Mesenchymal stem cell (in vitro differentiated cells and primary cell): ENCODE measurements at places on chromosomes 3 and 15.

DNA sequence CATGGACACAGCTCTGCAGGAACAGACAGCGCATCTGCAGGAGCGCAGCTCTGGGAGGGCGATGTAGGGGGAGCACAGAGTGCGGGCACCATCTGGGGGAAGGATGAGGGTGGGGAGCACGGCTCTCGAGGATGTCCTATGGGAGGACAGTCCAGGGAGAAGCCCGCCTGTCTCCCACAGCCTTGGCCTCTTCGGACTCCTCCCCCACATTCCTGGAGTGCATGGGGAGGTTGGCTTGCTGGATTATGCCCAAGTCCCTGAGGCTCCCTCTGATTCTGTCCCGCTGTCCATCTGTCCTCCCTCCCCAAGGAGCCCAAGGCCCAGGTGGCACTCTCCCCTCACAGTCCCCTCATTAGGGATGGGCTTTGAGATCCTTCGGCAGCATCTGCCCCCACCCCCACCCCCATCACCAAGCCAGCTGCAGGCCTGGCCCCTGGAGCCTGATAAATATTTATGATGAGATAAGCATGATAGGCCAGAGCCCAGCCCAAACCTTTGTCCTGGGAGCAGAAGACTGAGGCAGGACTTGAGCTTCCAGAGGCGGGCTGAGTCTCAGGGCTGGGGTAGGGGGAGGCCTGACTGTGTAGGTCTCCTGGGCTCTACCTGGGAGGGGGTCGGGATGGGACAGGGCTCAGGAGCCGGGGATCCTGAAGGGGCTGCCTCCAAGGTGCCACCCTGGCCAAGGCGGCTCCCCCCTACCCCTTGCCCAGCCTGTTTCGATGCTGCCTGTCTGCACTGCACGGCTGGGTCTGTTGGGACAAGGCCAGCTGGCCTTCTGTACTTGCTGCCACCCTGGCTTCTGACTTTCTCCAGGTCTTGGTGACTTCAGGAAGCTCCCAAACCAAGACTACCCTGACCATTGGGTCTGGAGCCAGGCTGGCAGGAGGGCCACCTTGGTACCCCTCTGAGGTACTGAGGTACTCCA is 28.6 kb upstream of the SEMA3F start:
- peak; percentile 58 for DNase-seq

DNA sequence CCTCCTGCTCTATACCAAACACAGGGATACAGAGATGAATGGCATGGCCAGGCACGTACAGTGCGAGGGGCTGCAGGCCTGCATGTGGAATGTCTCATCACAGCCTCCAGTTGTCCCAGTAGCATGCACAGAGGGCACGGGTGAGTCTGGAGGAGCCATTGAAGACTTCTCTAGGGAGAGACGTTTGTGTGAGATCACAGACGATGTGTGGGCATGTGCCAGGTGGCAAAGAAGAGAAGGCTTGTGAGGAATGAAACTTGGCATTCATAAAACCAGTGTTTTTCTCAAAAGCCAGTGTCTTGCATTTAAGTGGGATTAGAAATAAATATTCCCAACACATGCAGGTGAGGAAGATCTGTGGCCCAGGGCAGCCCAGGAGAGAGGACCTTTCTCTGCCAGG is 119.1 kb upstream of the UBE3A start:
- no peak for DNase-seq

- DNase-seq: no peak
These were observed 14.6 kb downstream of the ZNF592 start for GRCh38 chr15:84762840-84763572.

GRCh38 chr15:45377609-45378148 is 665 bp downstream of the GATM start:
- no peak for DNase-seq

DNA sequence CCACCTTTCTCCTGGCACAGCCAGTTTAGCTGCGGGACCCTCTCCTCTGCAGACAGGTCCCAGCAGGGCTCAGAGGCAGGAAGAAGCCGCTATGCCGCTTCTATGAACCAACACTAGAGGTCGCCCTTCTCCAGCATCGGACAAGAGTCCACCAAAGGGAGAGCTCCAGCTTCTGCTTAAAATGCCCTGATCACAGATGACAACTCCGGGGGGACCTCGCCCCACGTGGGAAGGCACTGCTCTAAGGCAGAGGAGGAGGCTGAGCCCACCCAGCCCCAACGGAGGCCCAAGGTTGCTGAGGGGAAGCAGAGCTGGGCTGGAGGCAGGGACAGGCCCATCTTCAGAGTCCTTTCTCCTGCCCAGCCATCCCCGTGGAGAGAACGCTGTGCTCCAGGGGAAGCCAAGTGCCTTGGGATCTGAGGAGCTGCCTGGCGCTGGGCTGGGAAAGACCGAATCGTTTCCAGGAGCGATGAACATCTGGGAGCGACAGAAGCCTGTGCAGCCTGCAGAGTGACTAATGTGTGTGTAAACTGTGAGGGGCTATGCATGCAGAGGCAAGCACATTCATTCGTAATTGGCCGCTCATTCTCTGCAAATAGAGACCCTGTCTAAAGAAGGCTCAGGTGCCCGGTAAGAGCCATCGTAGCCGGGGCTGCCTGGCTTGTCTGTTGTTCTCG is 43.5 kb upstream of the BDH1 start:
- DNase-seq: peak; percentile 79

- DNase-seq: no peak
These were observed 17.9 kb upstream of the AVEN start for GRCh38 chr15:34056911-34057310.

DNA sequence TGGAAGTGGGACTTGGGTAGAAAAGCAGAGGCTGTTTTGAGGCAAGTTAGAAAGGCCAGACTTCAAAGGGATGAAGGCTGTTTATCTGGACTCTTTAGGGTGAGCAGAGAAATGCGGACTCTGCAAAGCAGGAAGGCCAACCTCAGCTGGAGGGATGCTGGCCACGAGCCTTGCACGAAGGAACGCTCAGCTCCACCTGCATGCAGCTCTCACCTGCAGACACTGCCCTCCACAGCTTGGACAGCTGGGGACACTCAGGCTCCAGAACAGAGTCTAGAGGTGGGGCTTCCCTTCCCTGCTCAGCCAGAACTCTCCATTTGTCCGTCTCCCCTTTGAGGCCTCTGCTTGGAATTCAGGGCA is 229.7 kb downstream of the ADAMTS17 start:
- no peak for DNase-seq

DNA sequence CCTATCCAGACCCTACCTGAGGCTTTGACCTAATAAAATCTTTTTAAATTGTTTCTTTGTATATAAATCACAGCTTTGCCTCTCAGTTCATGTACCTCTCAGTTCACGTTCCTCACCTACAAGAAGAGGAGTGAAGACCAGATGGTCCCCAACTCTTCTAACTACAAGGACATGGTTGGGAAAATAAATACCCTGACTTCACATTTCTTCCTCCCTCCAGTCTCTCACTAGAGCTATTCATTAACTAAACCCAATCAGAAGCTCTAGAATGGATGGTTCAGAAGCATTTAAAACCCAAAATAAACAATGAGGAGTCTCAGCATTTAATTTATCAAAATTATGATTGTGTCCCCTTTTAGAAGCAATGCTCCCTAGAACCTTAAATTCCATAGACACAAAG is 97.3 kb upstream of the AGTR1 start:
- no peak for DNase-seq

DNA sequence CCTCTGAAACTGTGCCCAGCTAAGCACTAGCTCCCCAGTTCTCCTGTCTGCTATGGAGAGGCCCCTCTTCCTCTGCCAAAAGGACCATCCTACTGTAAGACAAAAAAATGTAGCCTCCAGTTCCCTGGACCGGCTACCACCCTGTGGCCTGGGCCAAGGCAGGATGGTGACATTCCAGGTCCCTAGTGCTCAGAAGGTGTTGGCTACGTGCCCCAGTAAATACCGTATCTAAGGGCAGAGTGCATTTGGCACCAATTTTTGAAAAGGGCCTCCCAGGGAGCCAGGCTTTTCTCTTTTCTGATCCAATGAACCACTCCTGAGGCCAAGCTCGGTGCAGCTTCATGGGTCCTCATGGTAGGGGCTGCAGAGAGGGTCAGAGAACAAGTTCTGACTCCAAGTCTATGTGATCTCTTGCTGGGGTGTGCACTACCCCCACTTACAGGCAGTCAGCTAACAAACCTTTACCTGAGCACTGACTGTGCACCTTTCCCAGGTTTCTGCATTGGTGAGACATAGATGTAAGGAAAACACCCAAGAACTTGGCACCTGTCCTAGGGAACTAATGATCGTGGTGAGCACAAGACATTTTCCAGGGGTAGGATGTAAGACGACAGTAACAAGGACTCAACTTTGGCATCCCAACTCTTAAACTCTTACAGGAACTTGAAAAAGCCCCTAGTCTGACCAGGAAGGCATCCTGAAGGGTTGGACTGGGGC is 32.6 kb downstream of the TLE3 start:
- no peak for DNase-seq

DNA sequence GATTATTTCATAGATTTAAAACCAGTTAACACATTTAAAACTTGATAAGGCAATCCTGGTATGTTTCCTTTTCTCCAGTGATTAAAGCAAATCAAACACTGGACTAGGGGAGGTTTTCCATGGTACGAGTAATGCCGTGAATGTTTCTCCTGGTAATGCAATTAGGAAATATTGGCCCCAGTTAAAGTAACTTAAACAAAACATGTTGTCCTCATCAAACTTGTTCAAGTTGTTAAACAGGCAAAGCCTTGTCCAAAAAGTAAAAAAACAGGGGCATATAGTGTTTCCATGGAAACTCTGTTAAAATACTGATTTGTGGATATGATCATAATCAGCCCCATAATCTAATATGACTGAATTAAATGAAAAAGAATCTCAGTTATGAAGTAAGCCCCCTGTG is 13.1 kb upstream of the LRTM1 start:
- DNase-seq: no peak

GRCh38 chr3:131922356-131922755 is 112.5 kb downstream of the CPNE4 start:
- DNase-seq: no peak

DNA sequence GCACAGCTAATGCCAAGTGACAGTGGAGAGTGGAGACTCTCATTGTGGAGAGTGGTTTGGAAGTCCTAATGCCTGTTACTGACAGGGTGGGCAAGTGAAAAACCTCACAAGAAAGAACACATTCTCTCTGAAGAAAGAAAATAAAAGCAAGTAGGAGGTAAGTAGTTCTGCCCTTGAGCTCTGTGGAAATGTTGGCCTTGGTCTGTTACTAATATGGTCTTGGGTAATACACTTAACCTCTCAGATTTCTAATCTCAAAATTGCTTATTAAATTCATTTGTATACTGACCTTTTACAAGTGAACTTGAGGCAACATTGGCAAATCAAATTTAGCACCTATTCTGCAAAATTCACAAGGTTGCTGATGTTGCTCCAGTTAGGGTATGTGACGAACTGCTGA is 291.6 kb upstream of the CBLB start:
- DNase-seq: no peak

- DNase-seq: peak; percentile 46
These were observed 49.4 kb downstream of the GTF2E1 start for GRCh38 chr3:120791913-120792312.

DNA sequence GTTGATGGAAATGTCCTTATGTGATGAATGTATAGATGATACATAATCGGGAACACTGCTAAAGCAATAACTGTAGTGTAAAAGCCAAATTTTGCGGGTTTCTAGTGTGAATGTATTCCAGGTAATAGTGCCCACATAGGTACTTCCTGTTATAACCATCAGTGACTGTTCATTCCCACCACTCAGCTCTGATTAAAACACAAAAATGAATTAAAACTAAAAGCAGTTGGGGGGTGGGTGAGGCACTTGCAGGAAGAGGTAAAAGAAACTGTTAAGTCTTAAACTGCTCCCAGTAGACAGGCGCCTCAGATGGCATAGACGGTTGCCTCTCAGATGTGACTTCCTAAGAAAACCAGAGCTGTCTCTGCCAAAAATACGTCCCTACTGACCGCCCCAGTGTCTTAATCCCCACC is 893 bp upstream of the MTHFS start:
- DNase-seq: no peak

GRCh38 chr3:190699776-190700175 is 162.7 kb downstream of the GMNC start:
- no peak for DNase-seq

GRCh38 chr15:101250341-101250831 is 1.5 kb downstream of the CHSY1 start:
- DNase-seq: peak; percentile 74

- DNase-seq: no peak
These were observed 3.4 kb upstream of the MITF start for GRCh38 chr3:69735893-69736292.

GRCh38 chr3:61796911-61797310 is 235.5 kb downstream of the PTPRG start:
- no peak for DNase-seq

- no peak for DNase-seq
These were observed 291.5 kb downstream of the KBTBD8 start for GRCh38 chr3:67289626-67290025.

GRCh38 chr3:152100491-152101132 is 168.1 kb upstream of the MBNL1 start:
- no peak for DNase-seq

- peak; percentile 38 for DNase-seq
These were observed 9.9 kb downstream of the ALDH1A3 start for GRCh38 chr15:100889385-100890050.
